Myometrial cell (primary cell): ENCODE measurements at places on chromosomes 2 and 18. TPM values are rescaled to one million over a fixed set of nuclear protein-coding genes. Genes with fewer than 3 reads are reported as not detected.

CPLX4 gene
- not detected in 2 replicates for total RNA-seq

HOXD9 gene
- 3.2 and 5.8 TPM in 2 replicates for total RNA-seq

ZAP70 gene
- not detected in 2 replicates for total RNA-seq

COL3A1 gene
- total RNA-seq = 2,539 and 2,849 TPM in 2 replicates

RTP5 gene
- total RNA-seq = not detected in 2 replicates

C2orf78 gene
- total RNA-seq = not detected in 2 replicates

EGR4 gene
- total RNA-seq = not detected in 2 replicates

GREB1 gene
- 0.18 TPM in 1 of 2 replicates, not detected in the other for total RNA-seq

GPR45 gene
- total RNA-seq = not detected in 2 replicates

HOXD13 gene
- total RNA-seq = 0.29 and 0.53 TPM in 2 replicates

SIX3 gene
- not detected in 2 replicates for total RNA-seq

LOXHD1 gene
- not detected in 2 replicates for total RNA-seq

ST6GAL2 gene
- 0.18 and 0.58 TPM in 2 replicates for total RNA-seq

TNFAIP6 gene
- 56.5 and 64.5 TPM in 2 replicates for total RNA-seq

CTNNA2 gene
- total RNA-seq = not detected in 2 replicates

LRRC30 gene
- total RNA-seq = not detected in 2 replicates

MAPK4 gene
- not detected in 2 replicates for total RNA-seq

CYS1 gene
- total RNA-seq = 1.2 TPM in 1 of 2 replicates, not detected in the other

MEIS1 gene
- 45.6 and 55.5 TPM in 2 replicates for total RNA-seq

TDRD15 gene
- total RNA-seq = not detected in 2 replicates

PCARE gene
- not detected in 2 replicates for total RNA-seq

PTPN18 gene
- total RNA-seq = 13.8 and 22.2 TPM in 2 replicates

MITD1 gene
- total RNA-seq = 23.2 and 31.4 TPM in 2 replicates

STON1 gene
- total RNA-seq = 15.0 and 19.7 TPM in 2 replicates

SGPP2 gene
- total RNA-seq = not detected in 2 replicates

NYAP2 gene
- not detected in 2 replicates for total RNA-seq

COL5A2 gene
- total RNA-seq = 517 and 572 TPM in 2 replicates
